ENCODE measurements at places on chromosomes 16 and 17. TPM values are rescaled to one million over a fixed set of nuclear protein-coding genes. Genes with fewer than 3 reads are reported as not detected.

DNA sequence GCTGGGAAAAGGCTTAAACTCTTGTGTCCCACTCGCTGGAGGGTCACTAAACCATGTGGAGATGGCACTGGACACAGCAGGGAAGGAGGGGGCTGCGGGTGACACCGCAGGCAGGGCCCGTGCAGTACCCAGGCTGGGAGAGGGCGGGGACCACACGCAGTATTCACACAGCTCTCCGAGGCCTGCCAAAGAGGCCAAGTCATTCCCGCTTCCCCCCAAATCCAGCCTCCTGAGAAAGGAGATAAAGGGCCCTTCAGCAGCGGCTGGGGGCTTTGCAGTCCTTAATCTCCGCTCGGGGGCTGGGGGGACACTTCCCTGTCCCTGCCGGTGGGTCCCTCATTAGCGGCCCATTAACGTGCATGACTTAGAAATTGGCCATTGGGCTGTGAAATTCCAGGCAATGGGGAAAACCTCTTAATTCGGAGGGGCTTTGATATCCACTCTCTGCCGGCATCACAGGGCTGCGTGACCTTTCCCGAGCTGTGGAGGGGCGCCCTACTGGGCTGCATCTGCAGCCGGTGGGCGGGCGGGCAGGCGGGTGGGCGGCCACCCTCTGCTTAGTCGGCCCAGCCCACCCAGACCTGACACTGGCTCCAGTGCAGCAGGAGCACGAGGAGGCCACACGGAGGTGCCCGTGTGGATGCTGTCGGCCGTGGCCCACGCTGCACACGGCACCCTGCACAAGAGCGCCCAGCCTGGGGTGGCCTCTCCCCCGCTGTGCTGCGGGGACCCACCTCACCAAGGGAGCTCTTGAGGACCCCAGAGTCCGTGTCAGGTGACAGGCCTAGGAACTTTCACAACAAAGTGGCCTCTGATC is 2.6 kb upstream of the SLC38A8 start:
- H3K4me3 ChIP-seq = no peak overlapping the region
- no peaks in the 10 kb centered on the region for H3K36me3 ChIP-seq
- no peak overlapping the region for H3K27ac ChIP-seq
- H3K27me3 ChIP-seq = no peaks in the 10 kb centered on the region
- DNase-seq = no peak

DNA sequence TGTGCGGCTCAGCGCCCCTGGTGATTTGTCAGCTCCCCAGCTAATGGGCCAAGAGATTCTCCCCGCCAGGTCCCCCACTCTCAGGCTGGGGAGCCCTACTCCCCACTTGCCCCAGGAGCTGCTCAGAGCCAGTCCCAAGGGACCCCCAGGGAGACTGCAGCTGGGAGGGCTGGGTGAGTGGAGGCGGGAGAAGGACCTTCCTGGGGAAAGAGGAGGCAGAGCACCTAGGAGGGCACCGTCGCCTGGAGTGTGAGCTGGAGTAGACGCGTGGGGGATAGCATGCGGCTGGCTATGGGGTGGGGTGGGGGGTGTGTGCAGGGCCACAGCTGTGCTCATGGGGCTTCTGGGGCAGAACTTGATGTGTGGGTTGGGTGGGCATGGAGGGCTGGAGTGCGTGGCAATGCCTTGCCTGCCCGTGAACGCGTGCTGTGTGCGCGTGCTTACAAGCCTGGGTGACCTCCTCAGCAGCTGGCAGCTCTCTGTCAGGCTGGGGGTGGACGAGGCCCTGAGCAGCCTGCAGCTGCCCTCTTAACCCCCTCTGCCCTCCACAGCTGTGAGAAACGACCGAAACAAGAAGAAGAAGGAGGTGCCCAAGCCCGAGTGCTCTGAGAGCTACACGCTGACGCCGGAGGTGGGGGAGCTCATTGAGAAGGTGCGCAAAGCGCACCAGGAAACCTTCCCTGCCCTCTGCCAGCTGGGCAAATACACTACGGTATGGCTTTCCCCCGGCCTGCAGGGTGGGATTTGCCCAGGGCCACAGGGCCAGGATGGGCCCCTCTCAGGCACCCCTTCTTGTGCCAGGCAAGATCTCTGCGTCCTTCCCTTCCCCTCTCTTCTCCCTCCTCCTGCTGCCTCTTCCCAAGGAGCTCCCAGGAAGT is 12.9 kb downstream of the GJD3 start:
- peaks cover 2% of the 10 kb centered on the region for H3K36me3 ChIP-seq
- H3K4me1 ChIP-seq = no peaks in the 10 kb centered on the region
- no peak overlapping the region for H3K27ac ChIP-seq

DNA sequence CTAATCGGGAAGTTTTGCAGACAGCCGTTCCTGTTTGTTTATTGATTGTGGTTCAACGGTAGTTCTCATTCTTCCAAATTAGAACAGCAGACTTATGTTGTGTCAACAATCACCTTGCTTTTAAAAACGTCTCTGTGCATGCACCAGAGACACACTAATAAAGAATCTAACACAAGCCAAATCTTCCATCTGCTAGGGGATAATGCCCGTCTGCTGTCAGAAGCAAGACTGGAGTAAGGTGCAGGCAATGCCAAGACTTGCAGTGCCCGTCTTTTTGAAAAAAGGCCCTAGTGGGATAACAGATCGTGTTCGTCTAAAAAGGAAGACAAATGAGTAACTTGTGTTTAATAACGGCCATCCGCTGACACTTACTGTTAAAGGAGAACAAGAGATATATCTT is 158.4 kb downstream of the KCNJ2 start:
- H3K27me3 ChIP-seq = no peaks in the 10 kb centered on the region
- no peak for DNase-seq
- no peak overlapping the region for H3K27ac ChIP-seq
- no peaks in the 10 kb centered on the region for H3K36me3 ChIP-seq
- no peaks in the 10 kb centered on the region for H3K4me1 ChIP-seq

- no peak overlapping the region for H3K27ac ChIP-seq
- no peak for DNase-seq
- H3K27me3 ChIP-seq = no peaks in the 10 kb centered on the region
- no peak overlapping the region for H3K4me3 ChIP-seq
- no peaks in the 10 kb centered on the region for H3K4me1 ChIP-seq
Measured at GRCh38 chr16:54847207-54847606, 83.5 kb upstream of the IRX5 start.

DNA sequence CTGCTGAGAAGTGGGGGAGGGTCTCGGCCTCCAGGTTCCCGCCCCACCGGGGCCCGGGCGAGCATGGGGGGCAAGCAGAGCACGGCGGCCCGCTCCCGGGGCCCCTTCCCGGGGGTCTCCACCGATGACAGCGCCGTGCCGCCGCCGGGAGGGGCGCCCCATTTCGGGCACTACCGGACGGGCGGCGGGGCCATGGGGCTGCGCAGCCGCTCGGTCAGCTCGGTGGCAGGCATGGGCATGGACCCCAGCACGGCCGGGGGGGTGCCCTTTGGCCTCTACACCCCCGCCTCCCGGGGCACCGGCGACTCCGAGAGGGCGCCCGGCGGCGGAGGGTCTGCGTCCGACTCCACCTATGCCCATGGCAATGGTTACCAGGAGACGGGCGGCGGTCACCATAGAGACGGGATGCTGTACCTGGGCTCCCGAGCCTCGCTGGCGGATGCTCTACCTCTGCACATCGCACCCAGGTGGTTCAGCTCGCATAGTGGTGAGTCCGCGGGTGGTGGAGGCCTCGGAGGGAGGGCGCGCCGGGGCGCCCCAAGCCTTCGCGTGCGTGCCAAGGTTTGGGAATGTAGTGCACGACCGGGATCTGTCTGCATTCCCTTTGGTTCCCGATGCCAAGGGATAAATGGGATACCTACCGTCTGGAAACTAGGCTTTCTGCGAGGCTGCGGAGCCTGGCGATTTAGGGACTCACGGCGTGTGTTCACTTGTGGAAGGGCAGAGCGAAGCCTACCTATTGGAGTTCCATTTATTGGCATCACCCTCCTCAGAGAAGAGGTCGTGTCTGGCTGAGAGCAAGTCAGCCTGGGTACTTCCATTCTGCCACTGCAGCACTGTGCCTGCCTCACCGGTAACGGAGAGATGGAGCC is 1.0 kb downstream of the ZNRF1 start:
- H3K4me1 ChIP-seq = peaks cover 44% of the 10 kb centered on the region
- no peaks in the 10 kb centered on the region for H3K36me3 ChIP-seq
- H3K27me3 ChIP-seq = no peaks in the 10 kb centered on the region
- peak; percentile 41 for DNase-seq

DNA sequence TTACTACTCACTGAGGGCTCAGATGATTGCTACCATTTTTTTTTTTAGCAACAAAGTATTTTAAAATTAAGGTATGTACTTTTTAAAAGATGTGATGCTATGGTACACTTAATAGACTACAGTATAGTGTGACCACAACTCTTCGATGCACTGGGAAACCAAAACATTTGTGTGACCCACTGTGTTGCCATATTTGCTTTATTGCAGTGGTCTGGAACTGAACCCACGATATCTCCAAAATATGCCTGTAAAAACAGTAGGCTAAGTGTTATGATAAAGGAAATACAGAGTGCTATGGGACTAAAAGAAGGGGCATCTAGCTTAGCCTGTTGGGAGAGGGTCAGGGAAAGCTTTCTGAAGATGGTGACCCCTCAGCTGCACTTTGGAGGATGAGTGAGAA is 41.6 kb upstream of the HNF1B start:
- no peaks in the 10 kb centered on the region for H3K4me1 ChIP-seq
- no peak overlapping the region for H3K27ac ChIP-seq
- 0 out of 2 replicates have a peak, but pooled peaks cover under 1% of the 10 kb centered on the region for H3K27me3 ChIP-seq

DNA sequence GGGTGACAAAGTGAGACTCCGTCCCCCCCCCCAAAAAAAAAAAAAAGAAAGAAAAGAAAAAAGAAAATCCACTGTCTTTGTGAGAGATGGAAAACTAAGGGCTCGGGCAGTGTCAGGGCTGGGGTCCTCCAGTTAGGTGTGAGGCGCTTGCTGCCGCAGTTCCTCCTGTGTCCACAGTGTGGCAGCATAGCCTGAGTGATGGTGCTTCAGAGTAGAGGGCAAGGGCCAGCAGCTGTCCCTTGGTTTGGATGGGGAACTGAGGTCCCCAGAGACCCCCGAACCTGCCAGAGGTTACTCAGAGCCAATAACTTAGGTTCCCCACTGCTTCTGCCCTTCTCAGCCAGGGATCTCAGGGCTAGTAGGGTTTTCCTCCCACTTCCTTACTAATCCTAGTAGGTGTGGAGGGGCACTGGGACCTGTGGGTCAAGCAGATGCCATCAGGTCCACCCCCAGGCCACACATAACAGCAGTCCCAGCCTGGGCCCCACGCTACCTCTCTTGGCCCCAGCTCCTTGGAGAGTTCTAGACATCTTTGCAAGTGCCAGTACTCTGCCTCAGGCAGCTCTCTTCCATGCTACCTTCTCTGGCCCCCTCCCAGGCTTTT is 7.9 kb upstream of the LLGL1 start:
- no peaks in the 10 kb centered on the region for H3K36me3 ChIP-seq
- no peak overlapping the region for H3K27ac ChIP-seq
- peak; percentile 84 for DNase-seq
- H3K4me1 ChIP-seq = peaks cover 8% of the 10 kb centered on the region
- H3K4me3 ChIP-seq = no peak overlapping the region

GRCh38 chr17:66272811-66273585 is 29.4 kb upstream of the PRKCA start:
- H3K4me1 ChIP-seq = peaks cover 63% of the 10 kb centered on the region
- H3K27ac ChIP-seq = peak overlapping the region; percentile 94
- DNase-seq = peak; percentile 96
- peak overlapping the region; percentile 56 for H3K4me3 ChIP-seq

GRCh38 chr17:9658593-9659211 is 13.4 kb downstream of the USP43 start:
- H3K36me3 ChIP-seq = no peaks in the 10 kb centered on the region
- no peak overlapping the region for H3K27ac ChIP-seq
- H3K4me1 ChIP-seq = no peaks in the 10 kb centered on the region
- no peak overlapping the region for H3K4me3 ChIP-seq
- DNase-seq = no peak

- H3K4me3 ChIP-seq = peak within 1 kb of the TSS; percentile 76
- peak within 1 kb of the TSS; percentile 62 for H3K27ac ChIP-seq
- H3K27me3 ChIP-seq = no peaks in the 10 kb centered on the region
- peaks cover 64% of the 10 kb centered on the region for H3K4me1 ChIP-seq
- peak; percentile 59 for DNase-seq
Measured at GRCh38 chr16:29820271-29820701, at the start of gene MVP. Gene MVP (plus strand): TSS chr16:29820462. CDS start chr16:29830550, 10,088 bp downstream.

DNA sequence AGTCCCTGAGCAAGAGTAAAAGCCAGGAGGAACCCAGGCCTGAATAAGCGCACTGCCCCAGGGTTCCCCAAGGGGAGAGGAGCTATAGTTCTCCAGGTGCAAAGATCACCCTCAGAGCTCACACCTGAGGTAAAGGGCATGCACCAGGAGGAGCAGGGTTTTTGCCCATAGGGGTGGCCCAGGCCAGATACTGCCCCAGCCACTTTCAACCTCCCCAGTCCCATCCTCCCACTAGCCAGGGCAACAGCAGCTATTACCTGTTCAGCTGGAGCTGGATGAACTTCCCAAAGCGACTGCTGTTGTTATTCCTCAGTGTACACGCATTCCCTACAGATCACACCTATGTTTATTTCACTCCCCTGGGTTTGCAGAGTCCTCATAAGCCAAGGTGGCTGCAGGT is 19.8 kb downstream of the MYO19 start:
- no peak for DNase-seq
- no peak overlapping the region for H3K27ac ChIP-seq
- no peaks in the 10 kb centered on the region for H3K4me1 ChIP-seq

GRCh38 chr17:78532311-78532710 is 44.9 kb downstream of the DNAH17 start:
- H3K27me3 ChIP-seq = no peaks in the 10 kb centered on the region
- peaks cover 34% of the 10 kb centered on the region for H3K4me1 ChIP-seq
- H3K36me3 ChIP-seq = no peaks in the 10 kb centered on the region
- peak; percentile 39 for DNase-seq
- peak overlapping the region; percentile 14 for H3K27ac ChIP-seq

GRCh38 chr16:81450783-81451491 is 6.3 kb downstream of the CMIP start:
- H3K36me3 ChIP-seq = no peaks in the 10 kb centered on the region
- no peaks in the 10 kb centered on the region for H3K27me3 ChIP-seq
- no peak overlapping the region for H3K4me3 ChIP-seq

DNA sequence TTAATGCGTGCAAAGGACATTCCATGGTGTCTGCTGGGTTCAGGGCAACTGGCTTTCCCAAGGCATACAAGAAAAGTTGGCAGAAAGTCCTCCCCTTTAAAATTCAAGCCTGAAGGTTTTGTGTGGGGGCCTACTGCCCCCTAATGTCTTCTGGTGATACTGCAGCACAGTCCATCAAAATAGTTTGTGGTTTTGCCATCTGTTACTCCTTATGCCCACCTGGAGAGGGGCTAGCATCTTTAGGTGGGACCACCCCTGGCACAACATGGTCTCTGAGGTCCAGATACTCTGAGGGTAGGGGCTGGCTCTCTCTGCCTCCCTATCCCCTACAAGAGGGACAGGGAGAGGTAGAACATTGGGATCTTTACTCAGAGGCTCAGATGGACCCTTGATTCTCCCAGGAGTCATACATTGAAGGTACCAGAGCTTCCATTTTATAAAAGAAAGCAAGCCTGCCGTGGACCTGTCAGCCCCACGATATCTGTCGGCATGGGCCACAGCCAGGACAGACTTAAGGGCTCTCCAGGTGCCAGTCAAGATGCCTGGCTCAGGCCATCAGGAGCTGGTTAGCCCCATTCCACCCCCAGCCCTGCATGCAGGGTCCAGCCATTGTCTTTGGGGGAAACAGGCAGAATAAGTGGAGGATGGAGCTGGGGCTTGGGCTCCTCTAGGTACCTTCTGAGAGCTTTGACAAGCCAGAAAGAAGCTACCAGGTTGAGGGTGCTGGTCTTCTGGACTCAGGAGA is 6.3 kb downstream of the ESRP2 start:
- H3K4me3 ChIP-seq = no peak overlapping the region
- no peaks in the 10 kb centered on the region for H3K27me3 ChIP-seq
- H3K4me1 ChIP-seq = peaks cover 13% of the 10 kb centered on the region
- peak; percentile 64 for DNase-seq
- peaks cover 30% of the 10 kb centered on the region for H3K36me3 ChIP-seq

YPEL2 gene
- 1.1 TPM for total RNA-seq

TTLL6 gene
- 0.40 TPM for total RNA-seq

EFNB3 gene
- 7.7 TPM for total RNA-seq

SLC38A7 gene
- total RNA-seq = 4.0 TPM

RNF227 gene
- total RNA-seq = 0.52 TPM

KIF18B gene
- total RNA-seq = 28.5 TPM

RNF167 gene
- 37.8 TPM for total RNA-seq

CTRL gene
- 1.6 TPM for total RNA-seq

Data from PC-3 (cell line).